SW 1271 (cell line): ENCODE measurements at places on chromosomes 7 and 10.

DNA sequence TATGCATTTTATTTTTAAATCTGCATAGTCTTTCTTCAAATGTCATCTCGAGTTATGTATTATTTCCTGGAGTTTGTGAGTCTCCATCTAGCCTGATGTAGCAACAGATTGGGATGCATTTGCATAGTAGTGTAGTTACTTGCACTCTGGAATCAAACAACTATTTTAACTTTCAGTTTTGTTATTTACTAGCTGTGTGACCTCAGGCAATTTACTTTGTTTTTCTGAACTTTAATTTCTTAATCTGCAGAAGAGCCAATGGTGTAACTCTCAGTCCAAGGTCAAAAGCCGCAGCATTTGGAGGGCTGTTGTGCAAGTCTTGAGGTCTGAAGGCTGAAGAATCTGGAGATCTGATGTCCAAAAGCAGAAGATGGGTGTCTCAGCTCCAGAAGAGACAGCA lies 175.8 kb upstream of the SORCS1 start:
- DNase-seq, result no peak

DNA sequence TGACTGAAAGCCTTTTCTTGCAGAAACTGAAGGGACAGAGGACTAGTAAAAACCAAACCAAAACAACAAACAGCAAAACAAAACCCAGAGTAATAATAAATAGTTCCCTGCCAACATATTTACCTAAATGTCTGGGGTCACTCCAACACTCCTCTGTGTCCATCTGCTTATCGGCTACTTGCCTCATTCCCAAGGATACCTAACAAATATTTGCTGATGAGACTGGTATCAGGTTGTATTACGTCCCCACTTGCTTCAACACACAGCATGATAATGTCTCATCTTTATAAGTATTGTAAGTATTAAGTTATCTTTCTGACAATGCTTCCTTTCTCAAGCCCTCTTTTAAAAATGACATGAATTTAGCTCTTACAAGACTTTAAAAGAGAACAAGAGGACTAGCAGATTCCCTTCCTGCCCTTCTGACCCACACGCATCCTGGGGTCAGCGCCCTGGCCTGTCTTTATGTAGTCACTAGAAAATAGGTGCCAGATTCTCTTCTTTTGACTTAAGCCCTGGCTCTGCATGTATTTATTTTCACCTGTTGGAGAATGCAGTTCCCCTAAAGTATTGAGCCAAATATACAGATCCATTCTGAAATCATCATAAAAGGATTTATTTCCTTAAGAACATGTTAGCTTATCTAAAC lies 110.2 kb downstream of the SEM1 start:
- DNase-seq, result no peak

- no peak for DNase-seq
Measured at GRCh38 chr7:143396625-143397556, 11.8 kb downstream of the EPHA1 start.

- no peak for DNase-seq
Measured at GRCh38 chr7:8284606-8285005, 22.6 kb upstream of the ICA1 start.

DNA sequence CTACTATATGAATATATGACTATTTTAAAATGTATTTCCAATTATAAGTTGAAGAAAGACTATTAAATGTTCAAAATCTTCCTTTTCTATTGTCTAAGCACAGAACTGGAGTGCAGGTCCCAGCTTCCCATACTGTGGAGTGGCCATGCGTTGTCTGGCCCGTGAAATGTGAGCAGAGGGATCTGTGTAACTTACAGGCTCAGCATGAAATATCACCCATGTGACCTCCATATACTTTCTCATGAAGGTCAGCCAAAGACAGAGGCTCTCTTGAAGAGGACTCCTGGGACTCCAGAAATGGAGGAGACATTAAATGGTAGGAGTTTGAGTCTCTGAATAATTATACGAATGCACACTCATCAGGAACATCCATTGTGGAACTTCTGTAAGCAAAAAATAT lies 92.4 kb upstream of the CAV2 start:
- no peak for DNase-seq

DNA sequence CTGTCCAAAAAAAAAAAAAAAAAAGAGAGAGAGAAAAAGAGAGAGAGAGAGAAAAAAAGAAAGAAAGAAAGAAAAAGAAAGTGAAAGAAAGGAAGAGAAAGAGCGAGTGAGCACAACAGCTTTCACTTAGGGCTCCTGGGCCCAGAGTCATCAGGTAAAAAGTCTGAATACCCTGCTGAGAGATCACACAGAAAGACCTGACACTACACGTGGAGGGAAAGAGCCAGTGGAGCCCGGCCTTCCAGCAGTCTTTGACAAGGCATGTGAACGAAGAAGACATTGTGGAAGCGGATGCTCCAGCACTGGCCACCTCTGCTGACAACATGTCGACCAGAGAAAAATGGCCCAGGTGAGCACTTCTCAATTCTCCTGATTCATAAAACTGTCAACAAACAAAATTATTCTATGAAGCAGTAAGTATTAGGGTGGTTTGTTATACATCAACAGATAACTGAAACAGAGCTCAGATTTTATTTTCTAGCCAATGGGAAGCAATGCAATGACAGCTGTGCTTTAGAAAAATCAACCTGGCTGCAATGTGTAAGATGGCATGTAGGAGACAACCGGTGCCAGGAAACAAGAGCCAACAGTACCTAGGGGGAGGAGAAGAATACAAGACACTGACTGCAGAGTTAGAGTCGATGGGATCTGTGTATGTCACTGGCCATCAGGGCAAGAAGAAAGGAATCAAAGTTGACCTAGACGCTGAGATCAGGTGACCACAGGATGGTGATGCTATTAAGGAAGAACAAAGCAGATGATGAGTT lies 4.4 kb downstream of the RNF216 start:
- no peak for DNase-seq

GRCh38 chr10:124728830-124729661 lies 15.1 kb downstream of the FAM53B start:
- no peak for DNase-seq

DNA sequence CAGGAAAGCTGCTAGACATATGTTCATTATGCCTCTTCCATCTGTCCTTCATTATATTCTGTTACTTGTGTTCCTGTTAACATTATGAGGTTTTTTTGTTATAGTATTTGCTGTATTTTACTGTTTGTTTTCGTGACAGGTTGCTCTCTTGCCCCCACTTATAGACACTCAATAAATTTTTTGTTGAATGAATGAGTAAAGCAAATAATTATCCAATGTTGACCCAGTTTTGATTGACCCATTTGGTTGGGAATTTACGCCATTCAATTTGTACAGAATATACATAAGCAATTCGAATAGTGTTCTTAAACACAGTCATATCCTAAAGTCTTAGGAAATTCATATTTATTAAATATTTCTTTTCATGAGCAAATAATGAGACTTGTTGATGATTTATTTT lies 11.8 kb downstream of the CCSER2 start:
- no peak for DNase-seq

DNA sequence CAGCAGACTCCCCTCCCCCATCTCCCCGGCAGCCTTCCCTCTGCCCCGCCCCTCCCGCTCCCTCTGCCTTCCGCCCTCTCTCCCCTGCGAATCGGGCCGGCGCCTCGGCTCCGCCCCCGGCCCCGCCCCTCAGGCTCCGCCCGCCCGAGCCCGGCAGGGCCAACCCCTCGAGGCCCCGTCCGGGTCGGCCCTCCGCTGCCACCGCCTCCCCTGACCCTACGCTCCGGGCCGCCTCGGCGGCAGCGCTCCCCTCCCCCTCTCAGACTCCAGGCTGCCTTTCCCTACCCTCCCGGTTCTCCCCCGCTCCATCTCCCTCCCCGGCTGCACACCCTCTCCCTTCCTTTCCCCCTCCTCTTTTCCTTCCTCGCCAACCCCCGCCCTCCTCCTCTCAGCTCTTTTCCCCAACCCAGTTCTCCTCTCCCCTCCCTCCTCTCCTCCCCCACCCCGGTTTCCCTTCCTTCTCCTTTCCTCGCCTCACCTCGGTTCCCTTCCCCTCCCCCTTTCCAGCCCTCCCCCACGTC lies 1.6 kb downstream of the ZNF467 start:
- DNase-seq, result peak; percentile 85

DNA sequence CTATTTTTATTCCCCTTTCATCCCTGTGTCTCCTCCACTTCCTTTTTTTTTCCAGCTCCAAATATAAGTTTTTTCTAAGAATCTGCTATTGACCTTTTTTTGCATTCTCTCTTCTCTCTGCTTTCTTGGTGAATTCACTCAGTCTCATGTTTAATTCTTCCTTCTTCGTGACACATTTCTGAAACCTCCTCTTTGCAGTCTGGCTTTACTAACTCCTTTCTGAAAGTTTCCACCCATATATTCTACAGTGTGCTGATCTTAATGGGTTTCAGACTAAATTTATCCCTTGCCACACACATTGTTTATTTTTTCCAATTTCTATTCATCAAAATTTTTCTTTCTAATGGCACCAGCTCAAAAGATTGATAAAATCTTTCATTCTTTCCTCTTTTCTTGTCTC lies 47.8 kb upstream of the CALD1 start:
- DNase-seq, result no peak
